ENCODE measurements at places on chromosomes 13 and 19.

DNA sequence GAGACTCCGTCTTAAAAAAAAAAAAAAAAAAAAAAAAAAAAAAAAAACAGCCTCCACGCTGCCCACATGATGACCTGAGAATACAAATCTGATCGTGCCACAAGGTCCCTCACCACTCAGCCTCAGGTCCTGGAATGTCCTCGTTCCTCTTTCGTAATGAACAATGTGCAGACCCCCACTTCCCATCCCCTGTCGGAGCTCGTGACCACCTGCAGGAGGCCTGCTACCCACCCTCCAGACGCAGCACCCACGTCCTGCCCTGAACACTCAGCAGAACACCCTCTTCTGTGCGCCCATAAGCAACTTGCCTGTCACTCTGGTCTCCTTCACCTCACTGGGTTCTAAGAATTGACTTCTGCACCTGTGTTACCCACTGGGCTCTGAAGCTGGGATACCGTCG lies 166.4 kb downstream of the KATNAL1 start:
- H3K27ac ChIP-seq = no peak overlapping the region
- no peak for DNase-seq
- H3K36me3 ChIP-seq = no peaks in the 10 kb centered on the region
- no peaks in the 10 kb centered on the region for H3K27me3 ChIP-seq
- H3K4me3 ChIP-seq = no peak overlapping the region

DNA sequence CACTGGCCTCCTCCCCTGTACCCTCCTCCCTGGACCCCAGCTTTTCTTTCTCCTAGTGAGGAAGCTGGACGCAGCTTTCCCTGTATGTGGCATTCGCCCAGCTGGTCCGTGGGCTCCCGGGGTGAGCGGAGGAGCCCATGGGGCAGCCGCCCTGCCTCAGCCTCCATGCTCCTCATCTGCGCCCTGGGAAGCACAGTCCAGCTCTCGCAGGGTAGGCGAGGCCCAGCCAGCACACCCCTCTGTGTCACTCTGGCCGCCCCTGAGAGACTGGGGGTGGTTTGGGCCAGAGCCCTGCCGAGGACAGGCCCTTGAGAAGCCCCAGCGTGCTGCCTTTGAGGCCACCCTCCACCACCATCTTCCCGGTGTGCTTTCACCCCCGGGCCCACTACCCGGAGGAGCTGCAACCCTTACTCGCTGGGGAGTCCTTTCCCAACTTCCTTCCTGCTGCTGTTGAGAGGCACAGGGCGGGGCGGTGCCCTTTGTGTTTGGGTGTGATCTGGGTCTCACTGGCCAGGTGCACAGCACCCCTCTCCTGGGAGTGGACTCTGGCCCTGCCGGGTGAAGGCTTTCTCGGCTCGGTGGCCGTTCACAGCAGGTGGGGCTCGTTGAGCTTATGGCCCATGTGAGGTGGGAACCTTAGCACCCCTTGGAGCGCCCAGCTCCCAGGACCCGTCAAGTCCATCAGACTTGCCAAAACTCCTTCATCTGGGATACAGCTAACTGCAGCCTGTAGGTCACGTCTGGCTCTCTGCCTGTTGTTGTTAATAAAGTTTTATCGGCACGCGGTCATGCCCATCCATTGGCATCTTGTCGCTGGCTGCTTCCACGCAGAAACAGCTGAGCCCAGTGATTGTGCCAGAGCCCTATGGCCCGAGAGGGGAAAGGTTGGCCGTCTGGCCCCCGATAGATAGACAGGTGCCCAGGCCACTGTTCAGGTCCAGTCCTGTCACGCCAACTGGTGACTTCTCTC lies 3.2 kb downstream of the NCLN start:
- no peaks in the 10 kb centered on the region for H3K27me3 ChIP-seq
- peaks cover 43% of the 10 kb centered on the region for H3K4me1 ChIP-seq
- H3K36me3 ChIP-seq = no peaks in the 10 kb centered on the region
- H3K27ac ChIP-seq = no peak overlapping the region
- no peak for DNase-seq

GRCh38 chr19:30999726-31000125 lies 349.5 kb downstream of the TSHZ3 start:
- DNase-seq = no peak
- no peak overlapping the region for H3K4me3 ChIP-seq
- no peaks in the 10 kb centered on the region for H3K27me3 ChIP-seq
- no peaks in the 10 kb centered on the region for H3K36me3 ChIP-seq
- no peaks in the 10 kb centered on the region for H3K4me1 ChIP-seq
- H3K27ac ChIP-seq = no peak overlapping the region

DNA sequence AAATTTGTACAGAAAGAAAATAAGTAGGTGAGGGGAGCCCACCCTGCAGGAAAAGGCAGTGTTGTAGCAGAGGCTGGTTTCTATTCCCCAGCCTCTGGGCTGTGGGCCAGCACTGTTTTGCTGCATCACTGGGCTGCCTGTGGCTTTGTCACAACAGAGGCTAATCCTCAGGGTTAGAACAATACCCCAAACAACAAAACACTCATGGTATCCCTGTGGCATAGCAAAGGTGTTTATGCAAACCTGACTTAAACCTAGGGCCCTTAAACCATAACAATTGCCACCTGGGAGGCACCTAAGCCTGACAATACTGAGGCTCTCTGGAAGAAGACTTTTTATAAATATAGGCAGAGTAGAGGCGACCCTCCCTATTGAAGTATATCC lies 314.7 kb downstream of the OLFM4 start:
- no peak overlapping the region for H3K27ac ChIP-seq
- no peaks in the 10 kb centered on the region for H3K36me3 ChIP-seq
- no peak overlapping the region for H3K4me3 ChIP-seq
- DNase-seq = no peak
- no peaks in the 10 kb centered on the region for H3K27me3 ChIP-seq
- H3K4me1 ChIP-seq = no peaks in the 10 kb centered on the region

GRCh38 chr19:5154129-5154798 lies 185.4 kb downstream of the KDM4B start:
- no peak overlapping the region for H3K27ac ChIP-seq
- no peaks in the 10 kb centered on the region for H3K4me1 ChIP-seq
- peak; percentile 32 for DNase-seq
- no peaks in the 10 kb centered on the region for H3K36me3 ChIP-seq
- H3K4me3 ChIP-seq = no peak overlapping the region
- H3K27me3 ChIP-seq = no peaks in the 10 kb centered on the region

- peaks cover 28% of the 10 kb centered on the region for H3K36me3 ChIP-seq
- H3K4me3 ChIP-seq = no peak overlapping the region
- peaks cover 41% of the 10 kb centered on the region for H3K4me1 ChIP-seq
- no peak for DNase-seq
Measured at GRCh38 chr19:35005256-35005977, 5.3 kb downstream of the GRAMD1A start.

DNA sequence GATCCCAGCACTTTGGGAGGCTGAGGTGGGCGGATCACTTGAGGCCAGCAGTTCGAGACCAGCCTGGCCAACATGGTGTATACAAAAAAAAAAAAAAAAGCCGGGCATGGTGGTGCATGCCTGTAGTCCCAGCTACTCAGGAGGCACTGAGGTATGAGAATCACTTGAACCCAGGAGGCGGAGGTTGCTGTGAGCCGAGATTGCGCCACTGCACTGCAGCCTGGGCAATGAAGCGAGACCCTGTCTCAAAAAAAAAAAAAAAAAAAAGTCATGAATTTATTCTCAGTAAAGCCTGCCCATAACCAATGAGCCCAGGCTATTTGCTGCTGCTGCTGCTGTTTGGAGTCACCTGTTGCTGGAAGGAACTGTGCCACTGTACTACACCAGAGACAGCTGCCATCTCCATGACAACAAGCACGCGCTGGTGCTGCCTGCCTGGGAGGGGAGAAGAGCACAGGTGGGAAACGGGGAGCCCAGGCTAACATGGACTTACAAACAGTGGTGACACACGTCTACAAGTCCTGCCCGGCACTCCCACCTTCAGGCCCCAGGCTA lies 11.3 kb downstream of the ZFR2 start:
- no peaks in the 10 kb centered on the region for H3K27me3 ChIP-seq
- H3K27ac ChIP-seq = no peak overlapping the region
- no peaks in the 10 kb centered on the region for H3K4me1 ChIP-seq
- no peak overlapping the region for H3K4me3 ChIP-seq
- DNase-seq = no peak

DNA sequence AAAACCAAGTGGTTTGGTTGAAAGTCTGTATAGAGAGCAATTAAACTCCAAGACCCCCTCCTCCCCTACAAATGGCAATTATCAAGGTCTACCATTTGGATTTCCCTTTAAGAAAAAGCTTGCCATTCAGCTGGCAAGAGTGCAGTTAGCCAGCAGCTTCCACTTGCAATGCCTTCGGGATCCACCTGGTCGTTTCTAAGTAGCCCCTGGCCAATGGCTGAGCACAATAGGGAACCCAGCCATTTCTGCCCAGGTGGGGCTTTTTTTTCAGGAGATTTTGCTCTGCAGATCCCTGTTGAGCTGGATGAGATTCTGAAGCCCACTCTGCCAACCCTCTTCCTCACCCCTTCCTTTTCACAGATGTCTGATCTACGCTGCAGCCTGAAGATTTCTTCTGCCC lies 26.3 kb downstream of the TGDS start:
- H3K4me1 ChIP-seq = no peaks in the 10 kb centered on the region
- no peak overlapping the region for H3K4me3 ChIP-seq
- peaks cover 29% of the 10 kb centered on the region for H3K36me3 ChIP-seq
- DNase-seq = no peak
- H3K27ac ChIP-seq = no peak overlapping the region

DNA sequence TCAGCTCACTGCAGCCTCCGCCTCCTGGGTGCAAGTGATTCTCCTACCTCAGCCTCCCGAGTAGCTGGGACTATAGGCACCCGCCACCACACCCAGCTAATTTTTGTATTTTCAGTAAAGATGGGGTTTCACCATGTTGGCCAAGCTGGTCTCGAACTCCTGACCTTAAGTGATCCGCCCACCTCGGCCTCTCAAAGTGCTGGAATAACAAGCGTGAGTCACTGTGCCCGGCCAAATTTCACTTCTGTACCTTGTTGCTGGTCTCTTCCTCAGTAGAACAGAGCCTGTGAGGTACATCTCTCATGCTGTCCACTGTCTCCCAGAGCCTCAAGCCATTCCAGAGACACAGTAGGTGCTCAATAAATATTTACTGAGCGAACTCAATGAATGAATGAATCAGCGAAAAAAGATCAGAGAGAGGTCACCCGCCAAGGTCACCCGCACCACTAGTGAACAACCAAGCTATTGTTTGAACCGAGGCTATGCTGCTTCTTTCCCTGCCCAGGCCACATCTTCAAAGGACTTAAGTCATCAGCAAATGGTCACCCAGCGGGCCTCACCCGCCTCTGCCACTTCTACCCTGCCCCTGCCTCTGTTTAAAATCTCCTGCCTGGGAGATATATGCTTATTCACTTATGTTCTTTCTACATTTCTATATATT lies 9.3 kb downstream of the TMEM143 start:
- no peak overlapping the region for H3K27ac ChIP-seq
- H3K27me3 ChIP-seq = no peaks in the 10 kb centered on the region
- no peak for DNase-seq
- H3K36me3 ChIP-seq = no peaks in the 10 kb centered on the region
- H3K4me3 ChIP-seq = no peak overlapping the region
- no peaks in the 10 kb centered on the region for H3K4me1 ChIP-seq

DNA sequence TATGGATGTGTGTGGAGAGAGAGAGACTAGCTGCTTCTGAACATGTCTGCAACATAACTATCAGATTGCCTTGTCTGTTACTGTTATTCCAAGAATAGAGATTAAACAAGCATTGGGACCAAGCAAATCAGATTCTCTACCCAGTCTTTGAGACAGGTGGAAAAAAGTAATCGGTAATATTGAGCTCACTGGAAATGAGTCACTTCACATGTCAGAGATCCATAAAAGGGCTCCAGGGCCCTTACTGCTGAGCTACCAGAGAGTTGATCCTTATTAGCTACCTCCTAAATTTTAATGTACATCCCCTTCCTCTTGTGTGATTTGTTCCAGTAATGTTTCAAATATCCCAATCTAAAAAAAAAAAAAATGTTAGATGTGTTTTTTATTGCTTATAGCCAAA lies 2118.0 kb downstream of the PCDH9 start:
- H3K27me3 ChIP-seq = no peaks in the 10 kb centered on the region
- no peak overlapping the region for H3K27ac ChIP-seq

GRCh38 chr13:23268441-23268840 lies 87.7 kb downstream of the SGCG start:
- H3K27ac ChIP-seq = no peak overlapping the region
- no peak for DNase-seq
- no peaks in the 10 kb centered on the region for H3K27me3 ChIP-seq
- no peaks in the 10 kb centered on the region for H3K4me1 ChIP-seq
- H3K36me3 ChIP-seq = no peaks in the 10 kb centered on the region

- no peak for DNase-seq
- no peaks in the 10 kb centered on the region for H3K36me3 ChIP-seq
- no peaks in the 10 kb centered on the region for H3K4me1 ChIP-seq
- no peak overlapping the region for H3K4me3 ChIP-seq
Measured at GRCh38 chr13:54449922-54450321, 1421.3 kb downstream of the OLFM4 start.

- peaks cover 31% of the 10 kb centered on the region for H3K27me3 ChIP-seq
- H3K36me3 ChIP-seq = no peaks in the 10 kb centered on the region
- H3K4me1 ChIP-seq = peaks cover 21% of the 10 kb centered on the region
- peak; percentile 55 for DNase-seq
Measured at GRCh38 chr19:50325310-50326100, 3.7 kb downstream of the KCNC3 start.

- no peaks in the 10 kb centered on the region for H3K27me3 ChIP-seq
- H3K36me3 ChIP-seq = no peaks in the 10 kb centered on the region
- H3K4me3 ChIP-seq = no peak overlapping the region
- H3K27ac ChIP-seq = no peak overlapping the region
- no peak for DNase-seq
- no peaks in the 10 kb centered on the region for H3K4me1 ChIP-seq
Measured at GRCh38 chr13:113964251-113964995, 9.5 kb downstream of the C13orf46 start.

DNA sequence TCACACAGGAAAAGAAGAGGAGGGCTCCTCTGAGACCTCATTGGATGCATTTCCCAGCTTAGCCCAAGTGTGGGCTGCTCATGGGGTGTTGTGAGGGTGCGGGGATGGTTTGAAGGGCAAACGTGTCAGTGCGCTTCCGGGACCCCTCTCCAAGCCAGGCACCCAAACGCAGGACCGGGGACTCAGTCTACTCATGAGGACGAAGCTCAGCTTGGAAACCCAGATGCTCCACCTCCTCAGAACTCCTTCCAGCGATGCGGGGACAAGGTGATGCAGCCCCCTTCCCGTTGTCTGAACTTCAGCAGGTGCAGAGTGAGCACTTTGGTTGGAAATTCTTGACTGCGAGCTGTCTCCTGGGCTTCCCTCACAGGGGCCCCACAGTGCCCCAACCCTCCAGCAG lies 33.1 kb upstream of the MTIF3 start:
- H3K27ac ChIP-seq = no peak overlapping the region
- no peaks in the 10 kb centered on the region for H3K36me3 ChIP-seq
- no peak for DNase-seq
- no peak overlapping the region for H3K4me3 ChIP-seq

Measured in CD8-positive, alpha-beta memory T cell (primary cell).